Natural killer cell treated with Interleukin-12 subunit alpha and Interleukin-12 subunit beta and Interleukin-15 and Interleukin-18, amount 100 ng/mL, for 72 hours (primary cell): ENCODE measurements at places on chromosomes 1 and 21. TPM values are rescaled to one million over a fixed set of nuclear protein-coding genes. Genes with fewer than 3 reads are reported as not detected.

DNA sequence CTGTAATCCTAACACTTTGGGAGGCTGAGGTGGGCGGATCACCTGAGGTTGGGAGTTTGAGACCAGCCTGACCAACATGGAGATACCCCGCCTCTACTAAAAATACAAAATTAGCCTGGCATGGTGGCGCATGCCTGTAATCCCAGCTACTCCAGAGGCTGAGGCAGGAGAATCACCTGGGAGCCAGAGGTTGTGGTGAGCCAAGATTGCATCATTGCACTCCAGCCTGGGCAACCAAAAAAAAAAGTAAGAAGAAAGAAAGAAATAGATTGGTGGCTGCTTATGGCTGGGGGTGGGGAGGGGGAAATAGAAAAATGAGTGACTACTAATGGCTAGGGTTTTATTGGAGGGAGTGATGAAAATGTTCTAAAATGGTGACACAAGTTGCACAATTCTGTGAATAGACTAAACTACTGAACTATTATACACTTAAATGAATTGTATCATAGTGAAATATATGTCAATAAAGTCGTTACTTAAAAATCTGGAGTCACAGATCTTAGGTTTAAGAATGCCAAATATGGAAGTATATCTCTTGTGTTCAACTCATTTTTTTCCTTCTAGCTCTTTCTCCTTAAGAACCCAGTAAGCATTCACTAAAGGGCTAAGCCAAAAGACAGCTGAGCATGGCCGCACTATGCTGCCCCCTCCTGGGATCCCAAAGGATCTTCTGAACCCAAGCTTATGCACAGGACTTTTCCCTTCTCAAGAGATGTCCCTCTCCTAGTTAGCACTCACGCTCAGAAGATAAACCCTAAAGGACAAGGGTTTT, 3.2 kb upstream of the NPL start:
- no peak overlapping the region for H3K4me3 ChIP-seq
- no peaks in the 10 kb centered on the region for H3K36me3 ChIP-seq
- DNase-seq, result no peak
- H3K27ac ChIP-seq, result no peak overlapping the region
- peaks cover 19% of the 10 kb centered on the region for H3K27me3 ChIP-seq

- peaks cover 15% of the 10 kb centered on the region for H3K36me3 ChIP-seq
- no peak overlapping the region for H3K27ac ChIP-seq
- no peak overlapping the region for H3K4me3 ChIP-seq
- no peaks in the 10 kb centered on the region for H3K27me3 ChIP-seq
- no peak for DNase-seq
Measured at GRCh38 chr1:161885003-161885402, 118.9 kb downstream of the ATF6 start.

- H3K36me3 ChIP-seq, result no peaks in the 10 kb centered on the region
- peak; percentile 73 for DNase-seq
- H3K27ac ChIP-seq, result peak overlapping the region; percentile 83
- peaks cover 12% of the 10 kb centered on the region for H3K4me1 ChIP-seq
- no peaks in the 10 kb centered on the region for H3K27me3 ChIP-seq
Measured at GRCh38 chr1:173122958-173123852, 72.5 kb upstream of the TNFSF18 start.

GRCh38 chr1:4353090-4353856, 301.1 kb upstream of the AJAP1 start:
- H3K4me3 ChIP-seq, result no peak overlapping the region
- H3K27me3 ChIP-seq, result no peaks in the 10 kb centered on the region
- no peak for DNase-seq
- no peaks in the 10 kb centered on the region for H3K36me3 ChIP-seq
- H3K4me1 ChIP-seq, result no peaks in the 10 kb centered on the region

DNA sequence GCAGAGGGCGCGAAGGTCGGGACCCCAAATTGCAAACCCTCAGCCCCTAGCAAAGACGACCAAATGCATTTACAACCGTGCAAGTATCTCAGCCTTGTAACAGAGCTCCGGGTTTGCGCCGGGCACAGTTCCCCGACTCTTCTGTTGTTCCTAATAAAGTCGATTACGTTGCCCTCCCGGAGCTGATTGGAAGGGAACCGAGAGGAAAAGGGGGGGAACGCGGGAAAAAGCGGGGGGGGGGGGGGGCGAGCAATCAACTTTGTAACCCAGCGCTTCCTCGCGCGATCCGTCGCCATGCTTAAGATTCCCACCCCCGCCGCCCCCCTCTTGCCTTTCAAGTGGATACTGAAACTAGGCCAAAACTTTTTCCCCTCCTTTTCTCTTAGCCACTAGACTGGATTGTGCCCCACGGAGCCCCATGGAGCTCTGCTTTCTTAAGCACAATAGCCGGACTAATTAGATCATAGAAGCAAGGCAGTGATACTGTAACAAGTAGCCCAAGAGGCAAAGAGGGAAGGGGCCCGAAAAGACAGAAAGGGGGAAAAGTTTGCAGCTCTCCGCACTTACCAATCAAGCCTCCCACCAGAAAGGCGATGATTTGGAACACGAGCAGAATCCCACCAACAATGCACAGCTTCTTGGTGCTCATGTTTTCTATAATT, 565 bp downstream of the WLS start:
- no peak for DNase-seq
- peaks cover 9% of the 10 kb centered on the region for H3K4me1 ChIP-seq
- peaks cover 31% of the 10 kb centered on the region for H3K27me3 ChIP-seq
- H3K4me3 ChIP-seq, result no peak overlapping the region
- H3K27ac ChIP-seq, result no peak overlapping the region

DNA sequence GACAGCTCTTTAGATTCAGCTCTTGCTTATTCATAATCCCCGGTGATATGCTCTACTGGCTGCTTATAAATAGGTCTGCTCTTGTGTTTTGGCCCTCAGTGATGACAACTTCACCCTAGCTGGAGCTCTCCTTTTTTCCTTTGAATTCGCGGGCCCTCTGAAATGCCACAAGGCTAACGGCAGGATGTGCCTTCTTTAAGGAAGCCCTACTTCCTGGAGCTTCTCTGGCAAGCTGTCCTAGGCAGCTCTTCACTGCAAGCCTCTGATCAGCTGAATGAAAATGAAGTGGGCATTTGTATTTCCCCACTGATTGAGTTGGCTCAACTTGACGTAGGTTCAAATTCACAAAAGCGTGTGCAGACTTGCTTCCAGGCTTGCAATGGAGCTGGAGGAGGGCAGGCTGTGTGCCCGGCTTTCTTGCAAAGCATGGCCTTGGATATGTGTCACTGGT, 22.2 kb downstream of the SGIP1 start:
- H3K27ac ChIP-seq, result no peak overlapping the region
- peaks cover 16% of the 10 kb centered on the region for H3K27me3 ChIP-seq
- no peak overlapping the region for H3K4me3 ChIP-seq
- H3K4me1 ChIP-seq, result no peaks in the 10 kb centered on the region
- H3K36me3 ChIP-seq, result no peaks in the 10 kb centered on the region
- no peak for DNase-seq

DNA sequence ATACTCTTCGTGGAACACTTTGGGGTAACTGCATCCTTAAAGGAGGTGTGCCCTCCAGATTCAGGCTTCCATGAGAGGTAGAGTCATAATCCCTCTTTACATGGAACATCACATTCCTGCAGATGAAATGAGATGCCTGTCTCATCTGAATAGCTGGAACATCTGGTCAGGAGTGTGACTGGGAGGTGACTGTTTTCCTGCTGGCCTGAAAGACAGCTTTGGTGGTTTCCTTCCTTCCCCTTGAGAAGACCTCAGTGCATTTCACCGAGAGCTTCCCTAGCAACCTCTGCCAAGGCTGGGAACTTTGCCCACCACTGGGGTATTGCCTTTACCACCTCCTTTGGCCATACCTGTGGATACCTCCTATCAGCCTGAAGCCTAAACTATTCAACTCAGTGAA, 46.7 kb upstream of the GUCA2A start:
- DNase-seq, result no peak
- H3K27ac ChIP-seq, result no peak overlapping the region
- H3K27me3 ChIP-seq, result no peaks in the 10 kb centered on the region
- H3K4me3 ChIP-seq, result no peak overlapping the region
- H3K4me1 ChIP-seq, result peaks cover 33% of the 10 kb centered on the region

DNA sequence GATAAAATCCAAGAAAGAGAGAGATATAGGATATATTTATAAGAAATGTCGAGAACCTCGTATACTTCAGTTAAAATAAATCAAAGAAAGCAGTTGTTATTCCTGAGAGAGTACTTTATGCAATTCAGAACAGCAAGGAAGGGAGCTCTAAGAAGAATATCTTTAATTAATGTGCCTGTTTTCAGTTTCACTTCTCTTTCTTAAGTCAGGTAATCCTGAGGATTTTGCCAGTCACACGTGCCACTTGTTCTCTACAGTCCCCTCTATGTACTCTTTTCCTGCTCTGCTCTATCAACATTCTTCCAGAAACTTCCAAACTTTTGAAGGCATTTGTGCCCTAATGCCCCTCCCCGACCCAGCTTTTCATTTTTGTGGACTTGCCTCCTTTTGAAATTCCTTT, 211.9 kb downstream of the AKT3 start:
- peaks cover 14% of the 10 kb centered on the region for H3K4me1 ChIP-seq
- peak overlapping the region; percentile 43 for H3K4me3 ChIP-seq
- peaks cover under 1% of the 10 kb centered on the region for H3K36me3 ChIP-seq
- H3K27me3 ChIP-seq, result no peaks in the 10 kb centered on the region
- H3K27ac ChIP-seq, result peak overlapping the region; percentile 81
- DNase-seq, result no peak

GRCh38 chr1:117284399-117285215, 73.9 kb upstream of the VTCN1 start:
- DNase-seq, result no peak
- H3K36me3 ChIP-seq, result no peaks in the 10 kb centered on the region
- no peaks in the 10 kb centered on the region for H3K4me1 ChIP-seq
- peaks cover 4% of the 10 kb centered on the region for H3K27me3 ChIP-seq
- no peak overlapping the region for H3K4me3 ChIP-seq
- H3K27ac ChIP-seq, result no peak overlapping the region

DNA sequence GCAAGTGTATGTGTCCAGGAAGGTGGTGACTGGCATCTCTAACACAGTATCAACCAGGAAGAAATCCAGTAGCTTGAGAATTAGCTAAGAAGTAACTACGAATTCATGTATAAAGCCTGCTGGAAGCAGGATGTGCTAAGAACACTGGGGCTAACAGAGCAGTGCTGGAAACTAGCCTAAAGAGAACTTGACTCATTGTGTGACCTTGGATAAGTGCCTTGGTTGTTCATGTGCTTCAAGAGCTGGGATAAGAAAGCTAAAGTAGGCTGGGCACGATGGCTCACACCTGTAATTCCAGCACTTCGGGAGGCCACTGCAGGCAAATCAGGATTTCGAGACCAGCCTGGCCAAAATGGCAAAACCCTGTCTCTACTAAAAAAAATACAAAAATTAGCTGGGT, 186.9 kb downstream of the RRAGC start:
- no peaks in the 10 kb centered on the region for H3K4me1 ChIP-seq
- H3K27me3 ChIP-seq, result peaks cover 32% of the 10 kb centered on the region
- no peaks in the 10 kb centered on the region for H3K36me3 ChIP-seq
- peak; percentile 31 for DNase-seq
- H3K4me3 ChIP-seq, result no peak overlapping the region

GRCh38 chr21:32645261-32646182, 33.3 kb upstream of the CFAP298 start:
- no peaks in the 10 kb centered on the region for H3K27me3 ChIP-seq
- H3K4me3 ChIP-seq, result no peak overlapping the region
- H3K36me3 ChIP-seq, result peaks cover 7% of the 10 kb centered on the region
- no peak for DNase-seq
- H3K27ac ChIP-seq, result no peak overlapping the region
- no peaks in the 10 kb centered on the region for H3K4me1 ChIP-seq

DNA sequence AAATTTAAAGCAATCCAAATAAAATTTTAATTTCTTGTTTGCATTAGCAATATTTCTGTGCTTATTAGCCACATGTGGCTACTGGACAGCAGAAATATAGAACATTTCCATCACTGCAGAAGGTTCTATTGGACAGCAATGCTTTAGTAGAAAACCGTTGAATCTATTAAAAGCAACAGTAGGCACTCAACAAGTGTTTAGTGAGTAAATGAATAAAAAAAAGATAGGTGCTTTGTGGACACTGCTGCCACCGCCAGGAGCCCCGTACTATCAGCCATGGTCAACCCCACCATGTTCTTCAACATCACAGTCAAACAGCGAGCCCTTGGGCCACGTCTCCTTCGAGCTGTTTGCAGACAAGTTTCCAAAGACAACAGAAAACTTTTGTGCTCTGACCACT, 74.5 kb upstream of the MUTYH start:
- no peak for DNase-seq
- H3K36me3 ChIP-seq, result no peaks in the 10 kb centered on the region
- no peak overlapping the region for H3K27ac ChIP-seq

DNA sequence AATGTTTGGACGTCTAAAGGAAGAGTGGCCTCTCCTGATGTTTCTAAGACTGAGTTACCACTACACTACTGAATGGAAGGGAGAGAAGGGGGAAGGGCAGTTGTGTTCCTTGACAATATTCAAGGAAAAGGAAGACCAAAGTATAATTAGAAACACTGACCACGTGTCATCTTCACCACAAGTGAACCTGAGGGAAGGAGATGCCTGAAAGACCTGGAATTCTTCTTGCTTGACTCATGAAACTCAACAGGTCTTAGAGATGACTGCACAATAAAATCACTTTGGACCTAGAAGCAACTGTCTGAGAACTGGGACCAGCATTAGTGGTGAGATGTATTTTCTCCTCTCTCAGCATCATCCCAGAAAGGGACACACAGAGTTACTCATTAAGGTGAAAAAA, 56.7 kb downstream of the PTPN14 start:
- no peak overlapping the region for H3K27ac ChIP-seq
- no peak for DNase-seq
- H3K36me3 ChIP-seq, result no peaks in the 10 kb centered on the region
- peaks cover 23% of the 10 kb centered on the region for H3K27me3 ChIP-seq
- H3K4me1 ChIP-seq, result no peaks in the 10 kb centered on the region

GRCh38 chr1:40339420-40340323, 22.6 kb upstream of the COL9A2 start:
- no peak for DNase-seq
- H3K4me3 ChIP-seq, result peak overlapping the region; percentile 83
- no peaks in the 10 kb centered on the region for H3K27me3 ChIP-seq
- peak overlapping the region; percentile 67 for H3K27ac ChIP-seq
- peaks cover 42% of the 10 kb centered on the region for H3K4me1 ChIP-seq

DNA sequence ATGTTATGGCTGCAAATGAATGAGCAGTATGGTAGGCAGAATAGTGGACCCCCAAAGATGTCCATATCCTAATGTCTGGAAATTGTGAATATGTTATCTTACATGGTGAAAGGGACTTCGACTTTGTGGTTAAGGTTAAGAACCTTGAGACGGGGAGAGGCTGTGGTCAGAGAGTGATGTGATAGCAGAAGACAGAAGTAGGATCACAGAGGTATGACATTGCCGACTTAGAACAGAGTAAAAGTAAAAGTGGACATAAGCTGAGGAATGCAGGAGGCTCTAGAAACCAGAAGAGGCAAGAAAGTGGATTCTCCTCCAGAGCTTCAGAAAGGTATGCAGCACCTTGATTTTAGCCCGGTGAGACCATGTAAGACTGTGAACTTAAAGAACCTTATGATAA, 74.6 kb downstream of the CTH start:
- H3K4me3 ChIP-seq, result no peak overlapping the region
- no peaks in the 10 kb centered on the region for H3K36me3 ChIP-seq
- peaks cover 11% of the 10 kb centered on the region for H3K27me3 ChIP-seq
- H3K4me1 ChIP-seq, result no peaks in the 10 kb centered on the region
- no peak overlapping the region for H3K27ac ChIP-seq

The TDRD5 gene
- not detected for total RNA-seq

The USP1 gene
- 57.6 TPM for total RNA-seq
